ENCODE measurements at places on chromosomes 16 and 17.

DNA sequence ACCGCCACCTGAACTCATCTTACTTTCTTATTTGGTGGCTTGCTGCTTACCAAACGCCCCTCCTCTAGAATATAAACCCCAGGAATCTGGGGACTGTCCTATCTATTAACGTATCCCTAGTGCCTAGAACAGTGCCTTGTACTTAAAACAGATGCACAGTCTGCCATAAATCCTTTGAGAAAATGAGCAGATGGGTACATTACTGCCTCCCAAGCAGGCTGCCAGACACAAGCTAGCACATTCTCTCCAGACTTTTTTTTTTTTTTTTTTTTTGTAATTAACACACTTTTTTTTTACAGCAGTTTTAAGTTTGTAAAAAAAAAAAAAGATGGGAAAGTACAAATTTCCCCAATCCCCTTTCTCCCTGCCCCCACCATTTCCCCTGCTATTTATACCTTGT lies 57.3 kb upstream of the RPL38 start:
- no peak for DNase-seq

- no peak for DNase-seq
Measured at GRCh38 chr16:50573947-50574744, 25.9 kb downstream of the NKD1 start.

DNA sequence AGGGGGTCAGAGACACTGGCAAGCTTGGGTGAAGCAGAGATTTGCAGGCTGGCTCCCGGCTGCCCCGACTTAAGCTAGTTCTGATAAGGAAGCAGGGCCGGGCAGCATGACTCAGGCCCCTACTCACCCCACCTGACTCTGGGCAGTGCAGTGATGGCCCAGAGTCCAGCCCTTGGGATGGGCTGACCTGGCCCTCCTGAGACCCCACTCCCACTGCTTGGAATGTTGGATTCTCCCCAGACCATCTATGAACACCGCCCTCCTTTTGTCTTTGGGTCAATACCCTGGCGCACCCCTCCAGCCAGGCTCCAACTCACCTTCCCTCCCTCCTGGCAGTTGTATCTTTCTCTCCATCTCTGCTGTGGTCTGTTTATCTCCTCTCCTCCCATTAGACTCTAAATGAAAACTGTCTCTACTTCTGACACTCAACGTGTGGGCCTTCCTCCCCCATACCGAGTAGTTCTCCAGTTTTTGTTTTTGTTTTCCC lies 21.0 kb downstream of the LGALS3BP start:
- DNase-seq, result no peak

- DNase-seq, result no peak
Measured at GRCh38 chr17:43359469-43360110, 39.2 kb upstream of the ARL4D start.

- DNase-seq, result peak; percentile 57
Measured at GRCh38 chr17:14926526-14927122, 338.5 kb downstream of the PMP22 start.

DNA sequence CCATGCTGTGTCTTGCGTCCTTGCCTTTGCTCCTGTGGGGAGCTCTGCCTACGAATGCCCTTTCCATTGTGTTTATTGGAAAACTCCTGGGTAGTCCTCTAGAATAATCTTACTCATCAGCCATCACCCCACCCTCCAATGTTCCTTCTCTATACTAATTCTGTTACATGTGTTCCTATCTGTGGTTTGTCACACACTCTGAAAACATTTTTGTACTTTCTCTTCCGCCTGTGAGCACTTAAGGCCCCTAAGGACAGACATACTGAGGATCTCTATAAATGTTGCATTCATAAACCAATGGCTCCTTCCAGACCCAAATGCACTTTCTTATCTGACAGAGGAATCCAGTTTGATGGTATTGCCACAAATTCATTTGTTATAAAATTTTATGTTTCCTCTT lies 53.9 kb upstream of the MON1B start:
- no peak for DNase-seq

DNA sequence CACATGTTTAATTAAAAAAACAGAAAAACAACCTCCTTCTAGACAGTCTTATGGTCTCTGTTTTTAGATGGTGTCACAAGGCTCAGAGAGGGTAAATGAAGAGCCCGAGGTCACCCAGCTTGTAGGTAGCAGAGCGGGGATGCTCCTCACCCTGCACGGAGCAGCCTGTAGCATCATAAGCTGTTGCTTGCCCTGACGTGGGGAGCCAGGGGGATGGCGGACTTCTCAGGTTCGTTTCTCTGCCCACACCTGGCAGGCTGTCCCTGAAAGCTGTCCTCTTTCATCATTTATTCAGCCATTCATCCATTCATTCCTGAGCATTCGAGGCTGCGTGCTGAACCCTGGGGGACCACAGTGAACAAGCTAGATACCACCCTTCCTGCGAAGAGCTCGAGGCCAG lies 75.7 kb upstream of the KSR1 start:
- no peak for DNase-seq

GRCh38 chr16:23509441-23509754 lies 896 bp downstream of the GGA2 start:
- DNase-seq, result no peak

- no peak for DNase-seq
Measured at GRCh38 chr17:50470426-50470825, 1.7 kb upstream of the CHAD start.

DNA sequence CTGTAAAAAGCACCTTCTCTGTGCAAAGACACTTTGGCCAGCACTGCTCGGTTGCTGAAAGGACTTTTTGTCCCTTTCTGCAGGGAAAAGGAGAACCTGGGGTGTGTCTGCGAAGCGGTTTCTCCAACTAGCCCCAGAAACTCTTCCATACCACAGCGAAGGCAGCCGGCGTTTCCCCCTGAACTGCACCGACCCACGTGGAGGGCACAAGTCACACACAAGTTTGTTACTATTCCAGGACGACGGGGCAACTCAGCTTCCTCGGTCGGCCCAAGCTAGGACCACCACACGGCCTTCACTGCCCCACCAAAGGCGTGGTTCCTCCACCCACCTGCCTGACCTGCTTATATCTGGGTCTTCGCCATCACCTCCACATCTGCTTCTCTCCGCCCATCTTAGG lies 1.9 kb downstream of the RTN4RL1 start:
- DNase-seq, result no peak

DNA sequence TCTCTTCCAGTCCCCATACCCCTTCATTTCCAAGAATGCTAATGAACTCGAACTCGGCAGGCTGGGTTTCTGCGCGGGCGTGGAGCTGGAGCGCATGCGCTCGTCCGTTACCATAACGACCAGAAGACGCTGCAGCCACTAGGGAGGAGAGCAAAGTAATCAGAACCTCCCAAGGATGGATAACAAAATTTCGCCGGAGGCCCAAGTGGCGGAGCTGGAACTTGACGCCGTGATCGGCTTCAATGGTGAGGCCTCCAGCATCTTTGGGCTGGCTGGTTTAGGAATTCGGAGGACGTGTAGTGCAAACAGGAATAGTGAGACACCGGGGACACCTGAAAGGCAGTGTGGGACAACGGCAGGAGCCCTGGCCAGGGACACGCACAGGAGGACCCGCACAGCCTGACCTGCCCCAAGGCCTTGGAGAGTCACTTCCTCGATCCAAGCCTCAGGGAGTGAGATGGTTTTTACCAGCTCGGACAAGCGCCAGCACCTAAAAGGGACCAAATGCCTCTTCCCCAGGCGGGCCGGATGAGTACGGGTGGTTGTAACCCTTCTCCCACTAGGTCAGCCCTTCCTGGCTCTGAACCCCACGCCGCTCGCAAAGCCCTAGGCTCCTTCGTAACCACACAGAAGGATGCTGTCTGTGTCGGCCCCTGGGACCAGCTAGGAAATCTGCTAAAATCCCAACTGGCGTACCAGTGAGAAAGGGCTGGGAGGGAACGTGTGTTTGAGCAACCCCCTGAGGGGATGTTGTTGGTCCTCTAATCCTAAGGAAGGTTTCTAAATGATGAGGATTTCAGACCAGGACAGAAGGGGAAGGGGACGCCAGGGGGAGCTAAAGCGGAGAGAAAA lies at the start of gene CFAP52:
Gene CFAP52, plus strand, starts transcription at position 122 of the 852 bp plus-strand sequence. Its CDS starts 54 bp downstream, at position 176.
- DNase-seq, result peak; percentile 76

DNA sequence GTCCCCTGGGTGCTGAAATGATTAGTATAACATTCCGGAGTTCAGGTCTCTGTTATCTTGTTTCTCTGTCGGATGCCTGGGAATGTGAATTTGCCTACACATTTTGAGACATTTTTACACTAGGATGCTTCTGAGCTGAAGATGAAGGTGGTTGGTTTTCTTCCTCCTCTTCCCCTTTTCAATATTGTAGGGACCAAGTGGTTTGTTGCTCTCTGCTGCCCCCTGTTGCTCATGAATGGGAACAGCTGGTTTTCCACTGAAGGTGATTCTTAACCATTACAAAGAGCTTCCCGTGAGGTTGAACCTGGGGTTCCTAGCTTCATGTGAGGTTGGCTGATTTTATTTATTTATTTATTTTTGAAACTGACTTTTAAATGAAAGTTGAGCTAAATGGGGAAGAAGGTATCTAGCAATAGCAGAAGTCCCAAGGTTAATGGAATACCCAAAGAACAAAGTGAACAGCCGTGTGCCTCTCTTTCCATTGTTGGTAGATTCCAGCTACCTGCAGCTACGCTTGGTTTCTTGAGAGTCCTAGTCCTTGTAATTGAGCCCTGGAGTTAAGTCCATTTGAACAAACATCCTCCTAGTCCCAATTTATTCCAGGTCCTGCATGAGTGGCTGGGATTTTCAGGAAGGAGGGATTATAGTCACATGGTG lies 983.9 kb upstream of the EEF2KMT start:
- peak; percentile 17 for DNase-seq

GRCh38 chr17:22512997-22513538 lies 820.7 kb downstream of the KCNJ18 start:
- no peak for DNase-seq

GRCh38 chr16:81138831-81139557 lies 42.8 kb upstream of the GCSH start:
- DNase-seq, result no peak

DNA sequence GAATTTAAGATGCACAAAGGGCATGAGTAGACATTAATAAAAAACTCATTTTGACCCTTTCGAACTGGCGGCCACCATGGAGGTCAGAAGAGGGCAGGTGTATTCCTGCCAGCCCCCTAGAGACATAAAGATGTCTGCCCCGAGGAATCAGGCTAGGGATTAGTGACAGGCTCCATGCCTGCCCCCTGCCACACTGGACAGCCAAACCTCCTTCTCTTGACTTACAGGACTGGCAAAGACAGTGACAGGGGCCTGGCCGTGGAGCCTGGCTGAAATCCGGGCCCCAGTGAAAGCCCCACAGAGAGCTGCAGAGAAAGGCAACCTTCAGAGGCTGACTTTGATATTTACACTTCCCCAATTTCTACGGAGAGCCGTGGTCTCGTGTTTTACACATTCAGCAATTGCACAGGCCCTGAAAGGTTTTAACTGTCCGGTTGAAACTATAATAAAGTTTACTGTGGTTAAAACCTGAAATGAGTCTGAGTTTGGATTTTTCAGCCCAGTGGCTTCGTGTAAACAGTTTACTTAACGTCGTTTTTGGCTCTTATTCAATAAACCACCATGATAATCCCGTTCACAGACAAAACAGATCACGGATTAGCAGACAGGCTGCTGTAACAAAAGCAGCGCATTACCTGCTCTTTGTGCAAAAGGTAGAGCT lies 243.9 kb upstream of the MYOCD start:
- DNase-seq, result no peak

Data from activated CD4-positive, alpha-beta T cell treated with anti-CD3 and anti-CD28 coated beads, Interleukin-2, Interleukin-4, amounts not matched to agents 100 ng/mL and 50 ng/mL, durations not matched to agents 16 hours and 8 hours (primary cell).